H4 (cell line): ENCODE measurements at places on chromosomes 16 and 17.

DNA sequence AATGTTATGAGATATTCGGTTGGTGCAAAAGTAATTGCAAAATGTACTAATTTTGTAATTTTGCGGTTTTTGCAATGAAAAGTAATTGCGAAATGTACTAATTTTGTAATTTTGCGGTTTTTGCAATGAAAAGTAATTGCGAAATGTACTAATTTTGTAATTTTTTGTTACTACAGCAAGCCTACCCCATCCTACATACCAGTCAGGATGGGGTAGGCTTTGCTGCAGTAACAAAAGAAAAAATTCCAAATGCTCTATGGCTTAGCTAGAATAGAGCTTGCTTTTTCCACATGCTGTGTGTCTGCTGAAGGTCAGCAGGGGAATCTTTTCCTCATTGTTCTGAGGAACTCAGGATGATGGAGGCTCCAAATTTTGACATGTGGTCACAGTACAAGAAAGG lies 83.3 kb upstream of the GPRC5B start:
- DNase-seq = no peak

- DNase-seq = no peak
Observed at GRCh38 chr17:78284146-78284545, 52.7 kb downstream of the TMEM235 start.

- DNase-seq = no peak
Observed at GRCh38 chr17:74554909-74555308, 9.0 kb upstream of the CD300C start.

GRCh38 chr17:72022328-72023275 lies 98.2 kb upstream of the SOX9 start:
- no peak for DNase-seq

- DNase-seq = peak; percentile 47
Observed at GRCh38 chr16:3646348-3646920, 8.1 kb upstream of the DNASE1 start.

- DNase-seq = no peak
Observed at GRCh38 chr17:32731556-32732295, 145.2 kb downstream of the MYO1D start.

GRCh38 chr17:65797809-65798208 lies 236.4 kb upstream of the AXIN2 start:
- peak; percentile 18 for DNase-seq
